Aorta (tissue), 5 donors: ENCODE measurements at places on chromosomes 4 and X. TPM values are rescaled to one million over a fixed set of nuclear protein-coding genes. Genes with fewer than 3 reads are reported as not detected.

DNA sequence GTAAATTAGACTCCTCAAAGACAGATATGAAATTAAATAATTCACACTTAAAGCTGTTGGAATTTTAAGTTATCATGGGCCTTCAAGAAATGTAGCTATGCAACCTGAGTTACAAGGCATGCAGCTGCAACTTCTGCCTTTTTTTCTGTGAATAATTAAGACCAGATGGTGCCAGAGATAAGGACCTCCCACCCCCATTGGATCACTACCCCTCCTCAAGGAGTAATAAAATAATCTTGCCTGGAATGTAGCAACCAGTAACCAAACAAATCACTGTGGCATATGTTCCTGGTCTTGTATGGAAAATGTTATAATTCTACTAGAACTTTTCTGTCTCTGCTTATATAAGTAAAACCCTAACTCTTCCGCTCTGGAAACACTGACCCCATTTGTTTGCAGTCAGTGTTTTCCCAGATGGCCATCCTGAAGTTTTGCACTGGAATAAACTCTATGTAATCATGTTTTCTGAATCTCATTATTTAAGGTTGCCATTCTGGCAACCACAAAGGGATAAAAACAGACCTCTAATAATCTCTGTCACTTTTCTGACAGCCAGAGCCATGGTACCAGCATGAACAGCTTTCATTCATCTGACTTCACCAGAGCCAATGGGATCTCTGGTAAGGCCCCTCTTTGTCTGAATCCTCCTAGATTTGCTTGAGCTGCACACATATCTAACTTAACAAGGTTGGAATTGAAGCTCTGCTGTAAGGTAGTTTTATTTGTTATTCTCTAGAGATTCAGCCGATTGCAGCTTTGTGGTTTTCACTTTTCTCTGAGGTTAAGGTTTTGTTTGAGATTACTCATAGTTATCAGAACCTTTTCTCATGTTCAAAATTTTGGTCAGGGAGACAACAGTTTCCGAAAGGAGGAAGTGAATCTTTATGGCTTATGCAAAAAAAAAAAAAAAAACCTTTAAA is 274.6 kb downstream of the NAF1 start:
- no peaks in the 10 kb centered on the region for H3K27me3 ChIP-seq
- no peaks in the 10 kb centered on the region for H3K36me3 ChIP-seq
- no peak overlapping the region for H3K27ac ChIP-seq
- H3K4me1 ChIP-seq = no peaks in the 10 kb centered on the region

GRCh38 chr4:56803471-56803870 is 18.0 kb downstream of the SPINK2 start:
- no peaks in the 10 kb centered on the region for H3K27me3 ChIP-seq
- DNase-seq = no peak
- no peak overlapping the region for H3K4me3 ChIP-seq
- no peak overlapping the region for H3K27ac ChIP-seq
- H3K36me3 ChIP-seq = no peaks in the 10 kb centered on the region
- H3K4me1 ChIP-seq = no peaks in the 10 kb centered on the region

DNA sequence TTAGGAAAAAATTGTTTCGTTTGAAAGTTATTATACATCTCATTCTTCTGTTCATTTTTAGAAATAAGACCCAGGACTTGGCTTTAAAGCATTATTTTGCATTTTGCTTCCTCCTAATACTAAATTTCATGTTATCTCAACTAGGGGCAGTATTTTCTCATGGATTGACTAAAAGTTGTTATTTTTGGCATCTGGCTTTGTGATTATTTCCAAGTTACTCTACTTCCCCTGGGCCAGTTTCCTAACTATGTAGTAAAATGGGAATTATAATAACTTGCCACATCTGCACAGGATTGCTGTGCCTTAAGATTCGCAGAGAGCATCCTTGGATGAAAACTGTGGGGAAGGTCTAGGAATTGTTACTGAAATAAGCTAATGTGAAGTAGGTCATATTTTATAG is 3.0 kb downstream of the RBPJ start:
- H3K27me3 ChIP-seq = no peaks in the 10 kb centered on the region
- no peaks in the 10 kb centered on the region for H3K4me1 ChIP-seq
- H3K36me3 ChIP-seq = no peaks in the 10 kb centered on the region

- no peak for DNase-seq
- H3K4me3 ChIP-seq = no peak overlapping the region
- no peaks in the 10 kb centered on the region for H3K27me3 ChIP-seq
- no peaks in the 10 kb centered on the region for H3K4me1 ChIP-seq
- H3K27ac ChIP-seq = no peak overlapping the region
- no peaks in the 10 kb centered on the region for H3K36me3 ChIP-seq
These were observed 54.9 kb downstream of the MAP7D2 start for GRCh38 chrX:20061855-20062254.

DNA sequence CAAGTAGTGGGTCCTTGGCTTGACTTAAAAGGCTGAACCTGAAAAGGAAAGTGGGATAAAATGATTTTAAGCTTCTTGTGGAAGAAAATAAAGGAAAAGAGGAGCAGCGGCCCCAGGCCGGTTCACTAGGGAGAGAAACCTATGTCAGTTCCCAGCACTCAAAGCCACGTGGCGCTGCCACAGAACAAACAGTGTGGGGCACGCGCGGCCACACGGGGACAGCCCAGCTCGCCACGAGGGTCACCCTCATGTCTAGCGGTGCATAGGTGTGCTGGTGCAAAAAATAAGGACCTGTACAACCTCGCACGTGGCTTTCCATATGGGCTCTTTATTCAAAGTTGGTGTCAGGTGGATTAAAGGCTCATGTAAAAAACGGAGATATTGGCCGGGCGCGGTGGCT is 17.1 kb downstream of the MSANTD1 start:
- H3K4me3 ChIP-seq = no peak overlapping the region
- no peaks in the 10 kb centered on the region for H3K36me3 ChIP-seq
- no peaks in the 10 kb centered on the region for H3K4me1 ChIP-seq
- no peaks in the 10 kb centered on the region for H3K27me3 ChIP-seq
- H3K27ac ChIP-seq = no peak overlapping the region

DNA sequence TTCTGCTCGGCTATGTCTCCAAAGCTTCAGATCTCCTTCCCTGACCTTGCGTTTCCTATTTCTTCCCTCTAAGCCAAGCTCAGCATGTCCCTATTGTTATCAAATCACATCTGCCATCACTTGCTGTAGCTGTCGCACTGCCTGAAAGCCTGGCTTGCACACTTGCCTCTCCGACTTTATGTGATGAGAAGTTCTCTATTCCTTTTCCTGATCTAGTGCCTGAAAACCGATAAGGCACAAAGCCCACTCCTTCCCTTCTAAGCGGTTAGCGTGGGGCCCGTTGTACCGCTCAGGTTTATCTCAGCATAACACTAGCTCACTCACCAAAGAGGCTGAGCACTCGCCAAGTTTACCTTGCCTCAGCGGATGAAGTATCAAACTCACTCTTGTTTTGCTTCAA is 816 bp downstream of the NMU start:
- peaks cover 3% of the 10 kb centered on the region for H3K27me3 ChIP-seq
- H3K4me3 ChIP-seq = no peak overlapping the region
- H3K36me3 ChIP-seq = no peaks in the 10 kb centered on the region
- H3K27ac ChIP-seq = no peak overlapping the region
- H3K4me1 ChIP-seq = no peaks in the 10 kb centered on the region

- no peak overlapping the region for H3K4me3 ChIP-seq
- H3K36me3 ChIP-seq = no peaks in the 10 kb centered on the region
- no peak overlapping the region for H3K27ac ChIP-seq
- DNase-seq = no peak
- no peaks in the 10 kb centered on the region for H3K4me1 ChIP-seq
These were observed 6.8 kb upstream of the ACSL4 start for GRCh38 chrX:109739625-109740432.

DNA sequence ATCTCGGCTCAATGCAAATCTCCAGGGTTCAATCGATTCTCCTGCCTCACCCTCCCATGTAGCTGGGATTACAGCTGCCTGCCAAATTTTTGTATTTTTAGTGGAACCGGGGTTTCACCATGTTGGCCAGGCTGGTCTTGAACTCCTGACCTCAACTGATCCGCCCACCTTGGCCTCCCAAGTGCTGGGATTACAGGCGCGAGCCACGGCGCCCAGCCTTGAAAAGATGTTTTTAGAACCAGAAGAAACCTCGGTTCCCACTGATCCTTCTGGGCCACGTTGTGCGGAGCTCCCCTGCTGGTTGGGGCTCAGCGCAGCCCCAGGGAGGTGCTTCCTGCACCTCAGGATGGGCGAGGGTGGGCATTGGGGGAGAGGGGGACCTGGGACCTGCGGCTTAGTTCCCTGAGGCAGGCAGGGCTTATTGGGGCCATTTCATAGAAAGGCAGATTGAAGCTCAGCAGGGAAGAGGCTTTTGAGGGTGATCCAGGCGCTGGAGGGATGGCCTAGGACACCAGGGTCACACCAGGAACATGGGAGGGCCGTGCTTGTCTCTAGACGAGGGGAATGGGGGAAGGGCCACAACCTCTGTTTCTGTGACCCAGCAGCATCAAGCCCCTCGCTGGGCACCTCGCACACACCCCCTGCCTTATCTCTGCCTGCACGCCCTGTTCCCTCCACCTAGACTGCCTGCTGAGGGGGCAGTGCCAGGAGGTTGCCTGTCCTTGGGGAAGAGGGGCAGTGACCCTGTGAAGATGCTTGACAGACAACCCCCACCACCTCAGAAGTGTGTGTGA is 6.3 kb upstream of the ADD1 start:
- no peaks in the 10 kb centered on the region for H3K4me1 ChIP-seq
- no peak overlapping the region for H3K27ac ChIP-seq
- H3K4me3 ChIP-seq = no peak overlapping the region
- DNase-seq = peak; percentile 72
- H3K27me3 ChIP-seq = no peaks in the 10 kb centered on the region
- H3K36me3 ChIP-seq = no peaks in the 10 kb centered on the region

GRCh38 chr4:85514117-85514516 is 39.2 kb downstream of the ARHGAP24 start:
- DNase-seq = no peak
- no peaks in the 10 kb centered on the region for H3K27me3 ChIP-seq
- H3K27ac ChIP-seq = no peak overlapping the region
- H3K4me1 ChIP-seq = no peaks in the 10 kb centered on the region

- no peaks in the 10 kb centered on the region for H3K27me3 ChIP-seq
- H3K4me1 ChIP-seq = no peaks in the 10 kb centered on the region
- no peaks in the 10 kb centered on the region for H3K36me3 ChIP-seq
- no peak overlapping the region for H3K4me3 ChIP-seq
These were observed 129.5 kb upstream of the RBPJ start for GRCh38 chr4:26191353-26191752.

Gene SPANXB1
- not detected for total RNA-seq

Gene ANKRD50
- 27.4 TPM for total RNA-seq

Gene UGT2A1
- total RNA-seq = not detected

Gene GPRIN3
- 6.3 TPM for total RNA-seq

Gene POU3F4
- not detected for total RNA-seq

Gene PF4V1
- total RNA-seq = 0.88 TPM

Gene FREM3
- 0.18 TPM for total RNA-seq

Gene TNIP3
- total RNA-seq = 0.48 TPM

Gene NUDT10
- 2.7 TPM for total RNA-seq

Gene GAGE12J
- total RNA-seq = not detected

Gene CTSO
- 20.0 TPM for total RNA-seq
